HFFc6 (cell line): ENCODE measurements at places on chromosomes 1 and 21.

DNA sequence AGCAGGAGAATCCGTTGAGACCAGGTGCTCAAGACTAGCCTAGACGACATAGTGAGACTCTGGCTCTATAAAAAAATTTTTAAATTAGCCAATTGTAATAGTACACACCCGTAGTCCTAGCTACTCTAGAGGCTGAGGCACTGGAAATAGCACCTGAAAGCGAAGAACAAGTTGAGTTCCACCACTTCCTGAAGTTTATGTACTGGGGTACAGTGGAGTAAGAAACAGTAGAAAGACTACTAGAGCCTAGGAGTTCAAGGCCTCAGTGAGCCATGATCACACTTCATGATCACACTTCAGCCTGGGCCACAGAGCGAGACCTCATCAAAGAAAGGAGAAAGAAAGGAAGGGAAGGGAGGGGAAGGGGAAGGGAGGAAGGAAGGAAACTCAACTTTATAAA lies 19.8 kb downstream of the RSBN1 start:
- DNase-seq = no peak

GRCh38 chr1:86169625-86170024 lies 13.1 kb upstream of the COL24A1 start:
- no peak for DNase-seq

GRCh38 chr1:158002631-158003405 lies 9.4 kb downstream of the KIRREL1 start:
- DNase-seq = peak; percentile 82

DNA sequence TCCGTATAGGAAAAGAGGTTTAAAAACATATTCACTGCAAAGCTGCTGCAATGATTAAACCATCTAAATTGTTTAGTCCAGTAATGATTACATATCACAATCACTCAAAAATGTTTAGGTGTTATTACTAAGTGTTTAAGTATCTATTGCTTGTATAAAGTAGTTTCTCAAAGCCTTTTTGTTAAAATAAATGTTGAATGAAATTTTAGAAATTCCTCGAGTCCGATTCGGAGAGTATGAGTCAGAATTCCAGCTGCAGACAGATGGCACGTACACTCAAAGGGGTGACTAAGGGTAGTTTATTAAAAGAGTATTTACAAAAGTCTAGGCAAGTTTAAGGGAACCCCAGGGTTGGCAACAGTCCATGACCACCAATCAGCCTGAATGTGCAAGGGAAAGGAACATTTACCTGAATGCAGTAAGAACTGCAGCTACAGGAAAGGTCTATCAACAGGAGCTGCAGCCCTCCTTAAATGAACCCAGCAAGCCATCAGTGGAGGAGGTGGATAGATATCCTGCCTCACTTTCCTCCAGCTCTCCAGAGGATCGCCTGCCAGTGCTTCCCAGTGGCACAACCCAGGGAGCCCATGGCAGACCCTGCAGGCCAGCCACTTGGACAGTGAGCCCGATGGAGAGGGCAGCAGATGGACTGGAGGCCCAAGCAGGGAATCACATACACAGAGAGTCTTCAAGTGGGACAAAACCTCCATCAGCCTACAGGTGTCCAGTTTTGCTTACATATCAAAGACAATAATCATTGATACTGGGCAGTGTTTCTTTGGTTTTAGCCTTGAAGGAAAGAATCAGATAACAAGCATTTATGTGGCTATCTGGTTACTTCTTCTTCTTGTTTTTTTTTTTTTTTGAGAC lies 92.1 kb upstream of the SLC44A3 start:
- DNase-seq = peak; percentile 91

GRCh38 chr1:83673312-83673711 lies 325.6 kb downstream of the TTLL7 start:
- DNase-seq = no peak

DNA sequence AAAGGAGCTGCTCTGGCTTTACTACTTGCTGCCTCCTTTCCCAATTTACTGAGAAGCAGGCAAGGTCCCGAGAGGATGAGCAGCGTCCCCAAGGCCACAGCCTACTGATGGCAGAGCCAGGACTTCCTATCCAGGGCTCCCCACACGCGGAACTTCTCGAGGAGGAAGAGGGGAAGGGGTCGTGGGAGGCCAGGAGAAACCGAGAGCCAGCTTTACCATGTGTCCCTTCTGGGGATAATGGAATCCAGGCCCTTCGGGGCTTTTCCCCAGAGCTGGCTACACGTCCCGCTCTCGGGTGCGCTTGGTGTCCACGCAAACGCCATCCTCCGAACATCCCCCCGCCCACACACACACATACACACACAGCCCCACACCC lies 4.3 kb upstream of the CCN1 start:
- DNase-seq = no peak
